ENCODE measurements at places on chromosomes 7 and 10.

- DNase-seq = no peak
Measured at GRCh38 chr10:30811276-30812017, 181.9 kb upstream of the LYZL2 start.

GRCh38 chr7:11294965-11295364 lies 321.3 kb downstream of the PHF14 start:
- no peak for DNase-seq

GRCh38 chr7:23216021-23216420 lies 30.6 kb upstream of the GPNMB start:
- DNase-seq = no peak

GRCh38 chr10:46091080-46091827 lies 45.2 kb upstream of the MSMB start:
- DNase-seq = no peak

GRCh38 chr10:69858201-69858600 lies 56.5 kb downstream of the COL13A1 start:
- DNase-seq = no peak

- DNase-seq = no peak
Measured at GRCh38 chr10:132350946-132351345, 19.0 kb downstream of the LRRC27 start.

DNA sequence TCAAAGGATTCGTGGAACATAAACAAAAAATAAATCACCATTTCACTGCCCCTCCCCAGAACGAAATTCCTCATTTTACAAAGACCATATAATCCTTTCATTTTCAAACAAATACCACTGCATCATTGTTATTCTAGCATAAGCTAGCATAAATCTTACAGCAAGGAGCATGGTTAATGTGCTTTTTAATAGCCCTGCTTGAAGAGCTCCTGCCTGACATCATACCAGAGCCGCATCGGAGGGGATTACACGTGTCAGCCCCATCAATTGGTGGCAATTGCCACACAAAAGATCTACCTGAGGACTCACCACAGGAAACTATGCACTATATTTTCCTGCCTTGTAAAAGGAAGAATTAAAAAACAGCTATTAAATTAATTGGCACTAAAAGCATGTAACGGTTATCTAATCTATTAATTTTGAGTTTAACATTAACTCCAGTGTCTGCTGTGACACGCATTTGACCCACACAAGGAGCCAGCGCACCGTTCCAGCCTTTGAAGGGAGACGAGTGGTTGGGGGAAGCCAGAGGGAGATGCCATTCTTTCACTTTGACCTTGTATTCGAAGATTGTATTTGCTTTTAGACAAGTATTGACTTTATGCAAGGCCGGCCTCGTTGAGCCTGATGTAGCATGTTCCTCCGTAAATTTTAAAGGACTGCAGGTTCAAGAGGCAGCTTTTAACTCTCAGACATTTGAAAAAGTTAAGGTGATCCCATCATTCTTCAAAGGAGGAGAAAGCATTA lies 261.1 kb upstream of the RNF32 start:
- DNase-seq = no peak

DNA sequence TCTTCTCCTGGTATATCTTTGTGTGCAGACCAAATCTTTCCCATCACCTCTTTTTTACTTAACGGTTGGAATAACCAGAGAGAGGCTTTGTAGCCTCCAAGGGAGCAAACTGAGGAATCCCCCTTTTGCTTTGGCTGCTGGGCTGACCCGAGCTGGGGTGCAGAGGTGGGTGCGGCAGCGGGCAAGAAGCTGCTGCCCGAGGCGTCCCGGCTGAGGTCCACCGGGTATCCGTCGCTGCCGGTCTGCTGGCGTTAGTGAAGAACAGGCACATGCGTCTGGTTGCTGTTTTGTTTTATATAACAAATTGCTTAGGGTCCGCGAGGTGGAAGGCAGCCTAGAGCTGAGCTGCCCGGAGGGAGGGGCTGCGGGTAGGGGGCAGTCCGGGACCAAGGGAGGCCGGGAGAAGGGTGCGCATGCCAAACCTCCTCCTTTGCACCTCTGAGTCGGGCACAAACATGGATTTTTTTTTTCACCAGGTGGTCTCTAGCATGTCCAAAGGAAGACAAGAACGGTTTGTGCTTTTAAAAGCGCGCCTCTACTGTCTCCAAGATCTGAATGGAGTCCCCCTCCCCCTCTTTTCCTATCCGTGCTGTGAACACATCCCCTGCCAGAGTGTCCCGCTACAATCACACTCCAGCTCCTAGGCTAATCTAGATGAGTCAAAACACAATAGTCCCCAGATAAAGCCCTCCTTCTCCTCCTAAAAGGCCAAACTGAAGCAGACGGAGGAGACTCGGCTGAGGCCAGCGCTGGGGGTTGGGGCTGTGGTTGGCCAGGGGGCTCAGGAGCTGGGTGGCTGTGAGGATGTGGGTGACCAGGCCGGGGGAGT lies 6.8 kb upstream of the GATA3 start:
- DNase-seq = no peak

DNA sequence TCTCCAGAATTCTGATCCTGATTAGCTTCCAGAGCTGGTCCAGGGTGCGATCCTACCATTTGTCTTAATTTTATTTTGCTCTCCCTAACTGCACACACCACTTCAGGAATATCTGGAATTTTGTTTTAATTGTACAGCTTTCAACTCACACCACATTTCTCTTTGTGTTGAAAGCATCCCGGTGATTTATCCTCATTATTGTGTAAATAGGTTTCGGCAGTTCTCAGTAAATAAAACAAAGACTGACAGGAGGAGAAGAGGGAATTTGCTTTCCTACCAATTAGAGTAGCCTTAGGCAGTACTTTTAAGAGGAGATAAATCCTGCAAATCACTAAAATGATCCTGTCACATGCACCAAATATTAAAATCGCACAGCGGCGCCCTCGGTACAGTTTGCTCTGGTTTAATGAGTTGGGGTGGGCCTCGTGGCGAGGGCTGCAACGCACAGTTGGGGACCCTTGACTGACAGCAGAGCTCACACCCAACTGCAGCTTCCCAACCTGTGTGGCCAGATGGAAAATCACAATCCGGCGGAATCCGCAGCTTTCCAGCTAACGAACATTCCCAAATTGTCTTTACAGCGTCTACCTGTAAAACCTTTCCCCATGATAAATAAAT lies 62.6 kb downstream of the EBF3 start:
- no peak for DNase-seq

DNA sequence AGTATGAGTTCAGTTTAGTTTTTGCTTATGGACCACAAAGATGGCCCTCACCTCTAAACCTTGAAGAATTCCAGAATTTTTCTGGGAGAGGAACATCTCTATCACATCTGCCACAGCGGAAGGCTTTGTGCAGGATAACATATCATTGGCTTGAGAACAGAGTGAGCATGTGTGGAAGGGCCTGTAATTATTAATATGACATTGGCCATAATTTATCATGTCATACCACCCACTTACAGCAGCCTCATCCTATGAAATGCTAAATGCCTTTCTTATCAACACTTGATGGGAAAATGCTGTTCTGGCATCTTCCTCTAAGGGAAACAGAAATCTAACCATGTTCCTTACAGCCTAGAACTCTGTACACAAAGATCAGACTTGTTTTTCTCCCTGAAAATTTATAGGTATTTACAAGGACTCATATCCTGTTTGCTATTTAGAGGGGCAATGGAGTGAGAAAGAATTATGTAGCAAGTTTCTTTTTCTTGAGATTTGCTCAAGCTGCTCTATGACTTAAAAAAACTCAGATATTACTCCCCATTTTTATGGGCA lies 817.3 kb downstream of the LRMDA start:
- no peak for DNase-seq

DNA sequence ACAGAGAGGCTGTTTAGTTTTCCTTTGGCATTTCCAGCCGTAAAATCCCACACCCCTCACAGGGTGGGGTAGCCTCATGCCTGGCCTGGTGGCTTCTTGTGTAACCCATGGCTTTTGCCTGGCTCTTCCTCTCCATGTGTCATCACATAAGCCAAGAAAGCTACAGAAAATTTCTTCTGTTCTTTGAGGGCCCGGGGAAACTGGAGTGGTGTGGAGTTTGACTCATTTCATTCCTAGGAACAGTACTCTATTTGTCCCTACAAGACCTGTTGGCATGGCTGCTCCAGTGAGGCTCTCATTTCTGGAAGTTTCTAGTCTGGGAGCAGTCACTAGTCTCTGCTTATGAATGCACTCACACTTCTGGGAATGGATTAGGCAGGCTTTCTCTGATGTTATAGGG lies 523.9 kb downstream of the SUGCT start:
- DNase-seq = peak; percentile 47

DNA sequence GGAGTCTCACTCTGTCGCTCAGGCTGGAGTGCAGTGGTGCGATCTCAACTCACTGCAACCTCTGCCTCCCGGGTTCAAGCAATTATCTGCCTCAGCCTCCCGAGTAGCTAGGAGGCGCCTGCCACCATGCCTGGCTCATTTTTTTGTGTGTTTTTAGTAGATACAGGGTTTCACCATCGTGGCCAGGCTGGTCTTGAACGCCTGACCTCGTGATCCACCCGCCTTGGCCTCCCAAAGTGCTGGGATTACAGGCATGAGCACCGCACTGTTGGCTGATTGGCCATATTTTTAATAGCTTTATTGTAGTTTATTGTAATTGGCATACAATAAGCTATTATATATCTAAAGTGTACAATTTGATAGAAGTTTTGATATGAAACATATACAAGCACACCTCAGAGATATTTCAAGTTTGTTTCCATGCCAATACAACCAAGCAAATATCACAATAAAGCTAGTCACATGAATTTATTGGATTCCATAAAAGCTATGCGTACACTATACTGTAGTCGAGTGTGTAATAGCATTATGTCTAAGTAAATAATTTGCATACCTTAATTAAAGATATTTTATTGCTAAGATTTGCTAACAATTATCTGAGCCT lies 5.6 kb downstream of the PLEKHS1 start:
- DNase-seq = no peak

DNA sequence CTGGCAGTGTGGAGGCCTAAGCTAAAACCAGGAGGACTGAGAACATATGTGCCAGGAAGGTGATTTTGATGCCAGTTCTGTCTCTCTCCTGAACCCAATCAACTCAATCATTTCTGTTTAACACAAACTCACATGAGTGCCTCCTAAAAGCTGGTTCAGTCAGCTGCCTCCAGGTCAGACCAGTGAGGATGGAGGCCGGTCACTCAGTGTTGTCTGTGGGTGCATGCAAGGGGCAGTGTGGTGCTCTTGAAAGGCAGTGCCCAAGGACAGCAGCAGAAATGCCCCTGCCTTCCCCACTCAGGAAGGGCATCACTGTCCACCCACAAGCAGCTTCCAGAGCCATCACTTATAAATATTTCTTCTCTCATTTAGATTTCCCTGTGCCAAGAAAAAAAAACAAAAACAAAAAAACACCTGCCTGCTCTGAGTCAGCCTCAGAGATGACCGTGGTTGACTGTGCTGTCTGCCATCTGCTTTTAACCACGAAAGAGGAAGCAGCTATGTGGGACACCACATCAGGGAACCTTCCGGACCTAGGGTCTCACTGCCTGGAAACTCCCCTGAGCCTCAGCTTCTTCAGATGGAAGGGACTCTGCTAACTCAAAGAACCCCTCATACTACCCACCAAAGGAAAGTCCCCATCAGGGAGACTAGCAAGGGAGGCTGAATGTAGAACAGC lies 39.1 kb downstream of the VOPP1 start:
- DNase-seq = peak; percentile 50

DNA sequence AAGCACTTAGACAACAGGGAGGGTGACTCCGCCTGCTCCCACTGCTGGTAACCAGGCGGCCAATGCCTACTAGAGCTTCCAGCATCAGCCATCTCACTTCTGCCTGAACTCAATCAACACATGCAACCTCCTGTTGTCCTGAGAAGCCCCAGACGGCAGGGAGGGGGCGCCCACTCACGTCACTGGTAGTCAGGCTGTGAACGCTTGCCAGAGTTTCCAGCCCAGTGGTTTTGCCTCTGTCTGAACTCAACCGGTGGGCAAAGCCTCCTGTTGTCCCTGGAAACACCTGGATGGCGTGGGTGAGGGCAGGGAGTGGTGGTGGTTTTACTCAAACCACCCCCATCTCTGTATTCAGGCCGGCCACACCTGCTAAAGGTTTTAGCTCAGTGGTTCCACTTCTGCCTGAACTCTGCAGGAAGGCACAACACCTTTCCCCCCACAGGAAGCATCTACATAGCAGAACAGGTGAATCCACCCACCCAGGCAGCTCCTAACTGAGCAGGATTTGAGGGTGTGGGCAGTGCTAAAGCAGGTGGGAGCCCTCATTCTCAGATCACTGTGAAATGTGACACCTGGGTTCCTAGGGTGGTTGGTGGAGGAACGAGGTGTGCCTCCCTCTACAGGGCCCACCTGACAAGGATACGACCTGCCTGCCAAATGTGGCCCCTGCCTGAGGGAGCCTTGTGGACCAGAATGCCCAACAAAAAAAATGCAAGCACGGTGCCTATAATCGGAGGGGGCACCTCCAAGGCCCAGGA lies 563.0 kb upstream of the SEMA3D start:
- DNase-seq = no peak

DNA sequence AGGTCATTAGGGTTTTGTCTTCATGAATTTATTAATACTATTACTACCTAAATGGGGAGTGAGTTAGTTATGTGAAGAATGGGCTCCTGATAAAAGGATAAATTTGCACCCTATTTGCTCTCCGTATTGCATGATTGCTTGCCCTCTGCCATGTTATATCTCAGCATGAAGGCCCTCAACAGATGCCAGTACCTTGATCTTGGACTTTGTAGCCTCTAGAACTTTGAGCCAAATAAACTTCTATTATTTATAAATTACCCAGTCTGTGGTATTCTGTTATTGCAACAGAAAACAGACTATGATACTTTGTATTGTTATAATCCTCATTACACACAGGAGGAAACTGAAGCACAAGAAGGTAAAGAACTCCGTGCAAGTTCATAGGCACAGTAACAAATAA lies 150.8 kb downstream of the AGMO start:
- DNase-seq = no peak

- no peak for DNase-seq
Measured at GRCh38 chr10:77146712-77147336, 490.8 kb downstream of the KCNMA1 start.

GRCh38 chr7:71363223-71363622 lies 231.3 kb downstream of the GALNT17 start:
- DNase-seq = no peak

GRCh38 chr7:25982684-25983083 lies 169.3 kb upstream of the NFE2L3 start:
- DNase-seq = no peak

GRCh38 chr7:108824840-108825580 lies 255.3 kb downstream of the DNAJB9 start:
- DNase-seq = peak; percentile 87

DNA sequence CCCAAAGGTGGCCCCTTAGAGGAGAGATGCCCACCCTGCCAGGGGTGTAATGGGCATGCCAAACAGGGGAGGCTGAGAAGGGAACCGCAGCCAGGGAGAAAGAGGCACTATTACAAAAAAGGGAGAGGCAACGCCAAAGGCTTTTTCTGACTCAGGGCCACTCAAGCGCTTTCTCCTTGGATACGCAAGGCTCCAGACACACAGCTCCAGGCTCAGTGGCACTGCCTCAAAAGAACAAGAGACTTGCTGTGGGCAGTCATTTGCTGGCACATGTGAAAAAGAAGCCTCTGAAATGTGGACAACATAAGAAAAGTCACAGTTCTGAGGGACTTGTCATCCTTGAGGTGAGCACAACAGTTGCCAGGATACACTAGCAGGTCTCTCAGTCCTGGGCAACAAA lies 128.4 kb downstream of the DGKI start:
- DNase-seq = no peak

- no peak for DNase-seq
Measured at GRCh38 chr10:123019264-123019663, 10.5 kb downstream of the ACADSB start.
